SJSA1 (cell line): ENCODE measurements at places on chromosomes 13 and 19.

- H3K27me3 ChIP-seq, result no peaks in the 10 kb centered on the region
- DNase-seq, result peak; percentile 76
- no peaks in the 10 kb centered on the region for H3K36me3 ChIP-seq
- peaks cover 7% of the 10 kb centered on the region; the same call in 1 of the 2 replicates for H3K4me1 ChIP-seq
- no peak overlapping the region for H3K27ac ChIP-seq
- no peak overlapping the region for H3K4me3 ChIP-seq
Measured at GRCh38 chr13:93476175-93476574, 249.6 kb downstream of the GPC6 start.

GRCh38 chr19:49301165-49301865 lies 23.7 kb downstream of the SLC6A16 start:
- no peak overlapping the region for H3K4me3 ChIP-seq
- H3K36me3 ChIP-seq, result no peaks in the 10 kb centered on the region
- no peak overlapping the region for H3K27ac ChIP-seq
- H3K4me1 ChIP-seq, result 0 out of 2 replicates have a peak, but pooled peaks cover 3% of the 10 kb centered on the region
- peak; percentile 70 for DNase-seq
- no peaks in the 10 kb centered on the region; the same call in 1 of the 2 replicates for H3K27me3 ChIP-seq

DNA sequence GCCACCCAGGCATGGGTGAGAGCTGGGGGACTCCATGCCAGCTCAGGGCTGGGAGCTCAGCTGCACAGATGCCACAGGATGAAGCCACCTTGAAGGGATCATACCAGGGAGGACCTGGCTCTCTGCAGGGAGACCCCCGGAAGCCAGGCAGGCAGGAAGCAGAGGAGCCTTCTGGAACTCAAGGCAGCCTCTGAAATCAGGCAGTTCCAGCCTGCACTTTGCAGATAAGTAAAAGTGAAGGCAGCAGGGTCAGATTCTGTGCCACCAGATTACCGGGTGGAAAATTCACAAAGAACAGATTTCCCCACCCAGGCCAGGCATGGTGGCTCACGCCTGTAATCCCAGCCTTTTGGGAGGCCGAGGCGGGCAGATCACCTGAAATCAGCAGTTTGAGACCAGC lies 2.5 kb downstream of the TMEM259 start:
- no peak for DNase-seq
- H3K36me3 ChIP-seq, result peaks cover 64% of the 10 kb centered on the region
- H3K4me1 ChIP-seq, result peaks cover 43% of the 10 kb centered on the region
- no peak overlapping the region for H3K27ac ChIP-seq
- no peaks in the 10 kb centered on the region for H3K27me3 ChIP-seq

- H3K4me1 ChIP-seq, result no peaks in the 10 kb centered on the region
- DNase-seq, result no peak
- no peaks in the 10 kb centered on the region for H3K27me3 ChIP-seq
- H3K4me3 ChIP-seq, result no peak overlapping the region
- no peak overlapping the region for H3K27ac ChIP-seq
Measured at GRCh38 chr19:20079476-20079875, 1.7 kb downstream of the ZNF90 start.

- H3K36me3 ChIP-seq, result no peaks in the 10 kb centered on the region
- peaks cover 35% of the 10 kb centered on the region for H3K4me1 ChIP-seq
- H3K27me3 ChIP-seq, result no peaks in the 10 kb centered on the region
Measured at GRCh38 chr13:30974350-30974749, 41.9 kb downstream of the TEX26 start.

DNA sequence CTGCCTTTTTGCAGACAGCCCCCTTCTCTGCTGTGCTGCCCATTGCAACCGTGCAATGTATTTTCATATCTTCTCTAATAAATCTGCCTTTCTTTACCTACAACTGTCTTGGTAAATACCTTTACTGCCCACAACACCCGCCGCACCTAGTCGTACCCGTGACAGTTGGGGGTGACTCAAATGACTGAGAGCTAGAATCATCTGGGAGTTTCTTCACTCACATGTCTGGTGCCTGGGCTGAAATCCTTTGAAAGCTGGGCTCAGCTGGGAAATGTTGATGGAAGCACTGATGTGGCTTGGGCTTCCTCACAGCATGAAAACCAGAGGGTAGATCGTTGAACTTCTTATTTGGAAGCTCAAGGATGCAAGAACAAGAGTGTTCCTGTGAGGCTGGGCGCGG lies 2.8 kb upstream of the PNMA8A start:
- no peak overlapping the region for H3K4me3 ChIP-seq
- H3K4me1 ChIP-seq, result peaks cover 16% of the 10 kb centered on the region
- no peak for DNase-seq

DNA sequence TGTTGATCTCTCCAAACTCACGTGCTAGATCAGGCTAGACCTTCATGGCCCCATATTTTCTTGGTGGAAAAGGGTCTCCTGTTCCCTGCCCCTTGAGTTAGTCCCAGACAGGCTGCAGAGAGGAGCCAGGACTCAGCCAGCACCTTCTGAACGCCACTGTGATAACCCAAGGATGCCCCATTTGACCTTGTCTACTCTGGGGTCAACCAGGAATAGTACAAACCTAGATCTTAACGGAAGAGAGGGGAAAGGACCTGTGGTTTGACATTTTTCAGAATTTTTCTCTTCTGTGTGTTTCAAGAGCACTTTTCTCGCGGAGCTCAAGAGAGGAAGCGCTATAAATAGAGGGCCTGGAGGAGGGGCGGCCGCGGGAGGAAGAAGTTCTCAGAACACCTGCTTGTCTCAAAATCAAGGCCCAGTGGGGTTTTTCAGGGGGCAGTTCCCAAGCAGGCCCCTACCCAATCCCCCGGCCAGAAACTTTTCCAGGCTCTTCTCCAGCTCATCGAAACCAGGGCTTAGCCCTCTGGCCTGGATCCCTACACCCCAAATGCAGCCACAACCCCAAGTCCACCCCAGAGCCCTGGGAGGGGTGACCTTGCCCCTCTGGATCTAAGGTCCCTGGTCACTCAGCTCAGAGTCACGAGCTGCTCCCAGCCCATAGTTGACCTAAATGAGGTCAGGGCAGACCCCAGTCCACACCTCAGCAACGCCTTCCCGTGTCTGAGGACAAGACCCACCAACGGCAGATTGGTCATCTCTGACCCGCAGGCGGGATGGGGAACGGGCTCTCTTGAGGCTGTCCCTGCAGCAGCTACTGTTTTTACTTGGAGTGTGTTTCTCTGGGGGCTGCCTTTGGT lies 75.6 kb upstream of the TM9SF2 start:
- no peaks in the 10 kb centered on the region for H3K36me3 ChIP-seq
- H3K27me3 ChIP-seq, result peaks cover 24% of the 10 kb centered on the region
- no peak overlapping the region for H3K27ac ChIP-seq
- no peaks in the 10 kb centered on the region for H3K4me1 ChIP-seq
- H3K4me3 ChIP-seq, result no peak overlapping the region
- DNase-seq, result peak; percentile 66

DNA sequence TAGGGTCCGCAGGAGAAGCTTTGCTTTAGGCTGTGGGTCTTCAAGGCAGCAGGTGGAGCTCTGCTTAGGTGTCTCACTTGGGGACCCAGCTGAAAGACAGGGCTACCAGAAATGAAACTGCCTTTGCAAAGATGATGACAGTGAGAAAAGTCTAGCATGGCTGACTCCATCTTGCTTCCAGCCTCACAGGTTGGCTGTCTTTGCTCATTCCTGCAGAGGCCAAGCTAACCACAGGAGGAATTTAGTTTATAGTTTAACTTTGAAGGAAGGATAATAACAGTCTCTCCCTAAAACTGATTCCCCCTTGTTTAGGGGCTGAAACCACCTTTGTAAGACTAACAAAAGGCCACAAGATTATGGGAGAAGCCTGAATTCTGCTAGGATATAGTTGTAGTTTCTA lies 252.4 kb downstream of the UQCRFS1 start:
- DNase-seq, result no peak
- H3K4me1 ChIP-seq, result 0 out of 2 replicates have a peak, but pooled peaks cover 3% of the 10 kb centered on the region
- peak overlapping the region; percentile 60 for H3K27ac ChIP-seq
- H3K27me3 ChIP-seq, result no peaks in the 10 kb centered on the region

DNA sequence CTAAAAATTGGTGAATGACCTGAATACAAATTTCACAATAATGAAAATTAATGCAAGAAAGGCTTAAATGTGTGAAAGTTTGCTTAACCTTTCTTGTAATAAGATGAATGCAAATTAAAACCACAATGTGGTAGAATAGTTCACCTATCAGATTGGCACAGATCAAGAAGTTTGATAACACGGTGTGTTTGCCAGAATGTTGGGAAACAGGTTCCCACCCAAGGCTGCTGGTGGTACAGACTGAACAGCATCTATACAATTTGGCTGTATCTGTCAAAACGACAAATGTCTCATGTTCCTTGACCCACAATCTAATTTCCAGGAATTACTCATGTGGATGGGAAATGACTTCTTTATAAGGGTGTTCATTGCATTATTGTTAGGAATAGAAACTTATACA lies 8.6 kb upstream of the IRS2 start:
- no peak for DNase-seq
- no peak overlapping the region for H3K4me3 ChIP-seq
- no peaks in the 10 kb centered on the region for H3K36me3 ChIP-seq
- no peaks in the 10 kb centered on the region for H3K4me1 ChIP-seq

DNA sequence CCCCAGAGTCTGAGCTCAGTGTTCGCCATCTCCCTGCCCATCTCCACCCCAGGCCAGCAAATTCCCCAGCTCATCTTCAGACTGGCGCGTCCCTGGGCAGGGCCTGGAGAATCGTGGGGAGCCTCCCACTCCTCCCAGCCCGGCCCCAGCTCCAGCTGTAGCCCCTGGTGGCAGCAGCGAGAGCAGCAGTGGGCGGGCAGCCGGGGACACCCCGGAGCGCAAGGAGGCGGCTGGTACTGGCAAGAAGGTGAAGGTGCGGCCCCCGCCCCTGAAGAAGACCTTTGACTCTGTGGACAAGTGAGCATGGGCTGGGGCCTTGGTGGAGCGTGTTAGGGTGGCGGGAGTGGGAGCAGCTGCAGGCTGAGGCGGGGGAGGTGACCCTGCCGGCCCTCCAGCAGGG lies 8.4 kb upstream of the PRR19 start:
- H3K4me1 ChIP-seq, result no peaks in the 10 kb centered on the region
- H3K36me3 ChIP-seq, result peaks cover 75% of the 10 kb centered on the region
- no peaks in the 10 kb centered on the region for H3K27me3 ChIP-seq
- DNase-seq, result no peak
- no peak overlapping the region for H3K4me3 ChIP-seq
- H3K27ac ChIP-seq, result no peak overlapping the region

DNA sequence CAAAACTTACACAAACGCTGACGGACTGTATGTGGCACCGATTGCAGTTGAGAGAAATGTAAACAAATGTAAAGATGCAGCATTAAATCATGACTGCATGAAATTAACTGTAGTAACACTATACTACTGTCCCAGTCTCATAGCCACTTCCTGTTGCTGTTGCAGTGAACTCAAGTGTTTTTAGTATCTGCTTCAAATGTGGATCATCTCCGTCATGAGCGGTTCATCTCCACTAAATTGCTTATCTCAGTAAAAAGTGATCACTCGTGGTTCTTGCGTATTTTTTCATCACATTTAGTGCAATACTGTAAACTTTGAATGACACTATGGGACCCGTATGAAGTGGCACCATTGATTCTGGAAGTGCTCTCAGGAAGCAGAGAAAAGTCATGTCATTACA lies 60.3 kb upstream of the RNF113B start:
- H3K36me3 ChIP-seq, result no peaks in the 10 kb centered on the region; the same call in 1 of the 2 replicates
- H3K4me3 ChIP-seq, result no peak overlapping the region
- DNase-seq, result no peak
- H3K27me3 ChIP-seq, result no peaks in the 10 kb centered on the region
- H3K4me1 ChIP-seq, result peaks cover 25% of the 10 kb centered on the region

DNA sequence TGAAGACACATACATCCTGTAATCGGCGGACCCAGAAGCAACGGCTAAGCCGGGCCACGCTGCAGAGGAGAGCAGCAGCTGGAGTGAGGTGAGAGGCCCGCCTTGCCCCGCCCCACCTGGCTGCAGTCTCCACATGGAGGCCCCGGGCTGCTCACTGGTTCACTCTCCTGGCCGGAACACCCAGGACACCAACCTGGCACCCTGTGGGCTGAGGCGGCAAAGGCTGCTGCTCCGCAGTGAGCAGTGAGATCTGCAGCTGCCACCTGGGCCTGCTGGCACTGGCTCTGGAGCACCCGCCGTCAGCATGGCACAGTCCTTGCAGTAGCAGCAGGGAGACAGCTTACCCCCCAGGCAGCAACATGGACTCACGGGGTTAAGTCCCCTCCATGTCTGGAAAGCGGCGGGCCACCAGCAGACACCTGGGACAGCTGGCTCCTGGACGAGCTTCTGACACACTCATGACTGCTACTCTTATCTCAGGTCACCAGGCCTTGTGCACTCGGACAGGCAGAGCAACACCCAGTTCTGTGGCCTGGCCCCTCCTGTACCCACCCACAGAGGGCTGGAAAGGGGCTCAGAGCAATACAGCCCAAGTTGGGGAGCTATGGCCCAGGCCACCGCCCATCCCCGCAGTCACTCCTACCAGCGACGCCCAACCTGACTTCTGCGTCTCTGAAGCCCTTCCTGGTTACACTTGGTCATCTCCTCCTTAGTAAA lies 13.2 kb upstream of the KPTN start:
- no peak for DNase-seq
- no peaks in the 10 kb centered on the region for H3K27me3 ChIP-seq
- H3K4me3 ChIP-seq, result no peak overlapping the region
- no peaks in the 10 kb centered on the region for H3K4me1 ChIP-seq
- H3K36me3 ChIP-seq, result peaks cover 71% of the 10 kb centered on the region
